Natural killer cell (primary cell): ENCODE measurements at places on chromosomes 7 and 10. TPM values are rescaled to one million over a fixed set of nuclear protein-coding genes. Genes with fewer than 3 reads are reported as not detected.
A peak's percentile ranks its signal among the peaks of the same experiment; 100 is the strongest.

GRCh38 chr7:149773446-149774236 lies at the start of gene ZNF467:
Gene ZNF467 (minus strand): TSS chr7:149773588. CDS start chr7:149771032, 2,556 bp downstream.
- H3K27ac ChIP-seq, result no peak within 1 kb of the TSS
- peak; percentile 27 for DNase-seq
- H3K27me3 ChIP-seq, result peaks cover 4% of the 10 kb centered on the region
- no peaks in the 10 kb centered on the region for H3K36me3 ChIP-seq

DNA sequence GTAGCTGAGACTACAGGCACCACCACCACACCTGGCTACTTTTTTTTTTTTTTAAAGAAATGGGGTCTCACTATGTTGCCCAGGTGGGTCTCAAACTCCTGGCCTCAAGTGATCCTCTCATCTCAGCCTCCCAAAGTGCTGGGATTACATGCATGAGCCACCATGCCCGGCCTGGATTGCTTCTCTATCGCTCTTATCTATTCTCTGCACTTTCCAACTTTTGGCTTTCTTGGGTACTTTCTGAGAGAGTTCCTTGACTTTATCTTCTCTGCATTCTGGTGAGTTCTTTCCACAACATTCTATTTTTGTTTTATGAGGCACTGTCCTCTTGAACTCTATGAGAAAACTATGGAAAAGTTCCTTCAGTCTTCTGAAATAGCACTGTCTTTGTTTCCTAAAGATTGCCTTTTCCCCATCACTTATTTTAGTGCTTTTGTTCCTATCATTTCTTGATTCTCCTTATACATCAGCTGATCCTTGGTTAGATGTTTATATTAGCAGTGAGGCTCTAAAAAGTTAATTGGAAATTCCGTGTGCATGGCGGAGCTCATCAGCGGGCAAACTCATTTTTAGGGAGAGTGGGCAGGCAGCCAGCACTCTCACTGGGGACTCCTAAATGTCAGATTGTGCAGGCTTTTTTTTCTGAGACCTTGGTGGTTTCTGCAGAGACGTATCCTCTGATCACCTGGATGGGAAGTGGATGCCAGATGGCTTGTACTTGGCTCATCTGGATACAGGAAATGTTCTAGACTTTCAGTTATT lies 43.9 kb downstream of the HIP1 start:
- H3K27ac ChIP-seq, result no peak overlapping the region
- no peaks in the 10 kb centered on the region for H3K27me3 ChIP-seq
- H3K36me3 ChIP-seq, result no peaks in the 10 kb centered on the region
- H3K4me3 ChIP-seq, result no peak overlapping the region

- H3K27me3 ChIP-seq, result no peaks in the 10 kb centered on the region
- H3K27ac ChIP-seq, result no peak overlapping the region
- H3K36me3 ChIP-seq, result no peaks in the 10 kb centered on the region
- DNase-seq, result no peak
- H3K4me1 ChIP-seq, result no peaks in the 10 kb centered on the region
- H3K4me3 ChIP-seq, result no peak overlapping the region
Observed at GRCh38 chr10:26408858-26409494, 29.2 kb upstream of the APBB1IP start.

GRCh38 chr7:2663121-2663886 lies 24.7 kb upstream of the AMZ1 start:
- peaks cover 2% of the 10 kb centered on the region for H3K27me3 ChIP-seq
- H3K36me3 ChIP-seq, result no peaks in the 10 kb centered on the region
- no peak overlapping the region for H3K4me3 ChIP-seq
- H3K27ac ChIP-seq, result no peak overlapping the region

The GTF2I gene
- 188 TPM for total RNA-seq
